ENCODE measurements at places on chromosomes 13 and 19. TPM values are rescaled to one million over a fixed set of nuclear protein-coding genes. Genes with fewer than 3 reads are reported as not detected.

- no peak for DNase-seq
These were observed 389.8 kb downstream of the TBC1D4 start for GRCh38 chr13:75092143-75092542.

DNA sequence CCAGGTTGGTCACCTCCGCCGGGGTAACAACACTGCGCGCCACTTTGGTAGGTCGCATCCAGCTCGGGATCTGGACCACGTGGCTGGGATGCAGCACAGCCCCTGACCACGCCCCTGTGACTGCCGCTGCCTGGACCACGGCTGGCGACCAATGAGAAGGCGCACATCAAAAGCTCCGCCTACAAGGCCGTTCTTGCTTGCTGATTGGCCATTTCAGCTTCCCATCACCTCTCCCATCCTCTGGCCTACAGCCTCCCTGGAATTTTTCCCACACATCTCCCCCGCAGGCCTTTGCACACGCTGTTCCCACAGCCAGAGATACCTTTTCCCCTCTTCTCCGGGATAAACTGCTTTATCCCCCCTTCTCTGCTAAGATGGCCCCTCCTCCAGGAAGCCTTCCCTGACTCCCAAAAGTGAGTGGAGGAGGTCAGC, 12.5 kb upstream of the MAP1S start:
- no peak for DNase-seq

- no peak for DNase-seq
These were observed 363.1 kb downstream of the FGF14 start for GRCh38 chr13:102038787-102039186.

GRCh38 chr13:107170270-107170931, 602.5 kb upstream of the ARGLU1 start:
- no peak for DNase-seq

GRCh38 chr13:67366533-67366932, 136.4 kb upstream of the PCDH9 start:
- no peak for DNase-seq

The IGFL1 gene
- total RNA-seq, result not detected

The CXCL17 gene
- total RNA-seq, result not detected

The SERPINE3 gene
- not detected for total RNA-seq

The TGFBR3L gene
- total RNA-seq, result 10.9 TPM
